GM10248 (cell line): ENCODE measurements at places on chromosomes 11 and 22.

- no peak for DNase-seq
Observed at GRCh38 chr22:49893025-49893424, 25.2 kb downstream of the ALG12 start.

- DNase-seq = no peak
Observed at GRCh38 chr11:356610-357009, 12.7 kb upstream of the B4GALNT4 start.

DNA sequence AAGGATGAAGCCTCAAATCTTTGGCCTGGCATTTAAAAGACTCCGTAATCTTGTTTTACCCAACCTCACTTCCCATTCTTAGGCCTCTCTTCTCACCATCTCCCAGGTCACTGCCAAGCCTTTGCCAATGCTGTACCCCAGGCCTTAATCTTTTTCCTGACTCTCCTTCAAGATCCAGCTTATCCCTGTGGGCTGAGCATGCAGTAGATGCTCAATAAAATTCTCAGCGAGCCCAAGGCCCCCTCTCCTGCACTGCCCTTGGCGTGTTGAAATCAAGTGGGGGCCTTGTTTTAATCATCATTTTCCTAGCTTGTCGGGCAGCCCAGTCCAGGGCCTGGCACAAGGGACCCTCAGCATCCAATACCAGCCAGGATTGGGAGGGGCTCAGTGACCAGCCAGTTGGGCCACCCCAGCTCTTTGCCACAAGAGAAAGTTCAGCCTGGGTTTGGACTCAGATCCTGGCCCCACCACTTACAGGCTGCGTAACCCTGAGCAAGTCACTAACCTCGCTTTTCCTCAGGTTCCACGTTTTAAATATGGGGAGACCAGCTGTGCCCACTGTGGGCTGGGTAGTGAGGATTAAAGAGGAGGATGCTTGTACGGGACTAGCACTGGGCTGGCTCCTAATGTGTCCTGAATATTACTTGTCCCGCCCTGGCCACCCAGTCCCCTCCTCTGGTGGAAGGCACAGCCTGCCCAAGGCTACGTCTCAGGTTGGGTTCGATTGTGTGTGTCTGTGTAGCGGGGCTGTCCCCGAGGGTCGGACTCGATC is 943 bp upstream of the YWHAH start:
- DNase-seq = no peak

GRCh38 chr22:37669586-37669985 is 5.8 kb upstream of the LGALS1 start:
- no peak for DNase-seq

- DNase-seq = no peak
Observed at GRCh38 chr11:75351791-75352587, 528 bp upstream of the ARRB1 start.

DNA sequence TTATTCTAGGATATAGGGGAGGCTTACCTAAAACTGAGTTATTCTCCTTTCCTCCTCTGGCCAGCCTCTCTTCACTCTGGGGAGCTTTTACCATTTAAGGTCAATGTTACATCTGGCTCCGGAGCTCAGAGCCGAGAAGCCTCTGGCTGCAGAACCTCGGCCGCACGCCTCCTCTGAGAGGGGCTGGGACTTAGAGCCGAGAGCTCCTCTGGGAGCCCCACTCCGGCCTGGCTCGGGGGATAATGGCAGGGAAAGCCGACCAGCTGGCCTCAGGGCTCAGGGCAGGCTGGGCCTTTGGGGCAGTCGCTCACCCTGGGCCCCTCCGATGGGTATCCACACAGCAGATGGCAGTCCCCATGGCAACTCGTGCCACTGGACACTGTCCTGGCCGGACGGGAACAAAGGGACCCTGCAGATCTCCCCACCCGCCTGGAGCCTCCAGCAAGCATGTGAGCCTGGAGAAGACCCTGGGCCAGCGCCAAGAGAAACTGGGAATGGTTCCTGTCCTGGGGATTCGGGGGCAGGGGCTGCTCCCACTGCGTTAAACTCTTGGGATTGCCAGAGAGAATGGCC is at the start of gene IRAG1:
IRAG1 (minus strand) TSS at position 247 of the 573 bp plus-strand sequence; CDS start at position 94, 153 bp downstream.
- DNase-seq = no peak

- DNase-seq = peak; percentile 28
Observed at GRCh38 chr11:36453678-36454077, 56.4 kb downstream of the TRAF6 start.

DNA sequence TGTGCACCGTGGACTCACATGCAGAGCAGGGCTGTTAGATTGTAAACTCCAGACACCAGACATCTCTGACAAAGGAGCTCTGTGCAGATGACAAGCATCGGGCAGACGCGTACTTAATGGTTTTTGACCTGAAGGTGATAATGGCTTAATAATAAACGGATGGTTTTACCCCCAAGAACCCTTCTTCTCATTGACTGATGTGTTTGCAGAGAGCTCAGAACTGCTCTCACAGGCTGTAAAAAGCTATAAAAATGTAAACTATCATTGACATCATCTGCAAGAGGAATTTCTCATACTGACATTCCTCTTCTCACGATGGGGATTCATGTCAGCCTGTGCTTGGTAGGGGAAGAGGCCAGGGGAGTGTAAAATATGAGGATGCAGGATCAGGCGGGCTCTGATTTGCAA is 8.6 kb upstream of the ARHGAP8 start:
- DNase-seq = no peak

DNA sequence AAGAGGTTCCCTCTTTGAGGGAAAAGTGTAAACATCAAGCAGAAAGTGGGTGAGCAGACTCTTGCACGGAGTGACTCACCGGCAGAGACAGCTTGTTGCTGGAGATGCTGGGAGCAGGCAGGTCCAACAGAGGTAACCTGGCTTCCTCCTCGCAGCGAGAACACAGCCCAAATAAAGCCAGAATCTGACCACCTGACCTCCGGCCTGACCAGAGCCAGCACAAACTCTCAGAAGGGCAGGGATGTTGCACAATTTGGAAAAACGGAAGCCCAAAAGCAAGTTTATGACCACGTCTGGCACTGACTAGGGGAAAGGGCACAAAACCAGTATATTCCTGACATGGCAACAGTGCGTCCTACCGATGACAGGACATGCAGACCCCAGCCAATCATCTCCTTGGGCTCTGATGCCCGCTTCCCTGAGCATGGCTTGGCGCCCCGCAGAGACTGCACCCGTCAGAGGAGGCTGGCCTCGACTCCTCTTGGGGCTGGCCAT is 5.4 kb downstream of the SMCO4 start:
- no peak for DNase-seq
